ENCODE measurements at places on chromosomes 3 and 15. TPM values are rescaled to one million over a fixed set of nuclear protein-coding genes. Genes with fewer than 3 reads are reported as not detected.

Gene GOLGA8Q
- total RNA-seq: 0.08 TPM

Gene IL5RA
- not detected for total RNA-seq

Gene IL12A
- total RNA-seq: 0.49 TPM

Gene TGM4
- 0.05 TPM for total RNA-seq

Gene PRTG
- total RNA-seq: 12.5 TPM

Gene TMEM108
- total RNA-seq: not detected

Gene BRK1
- 169 TPM for total RNA-seq

Gene C2CD4A
- total RNA-seq: 0.02 TPM

Gene NDN
- total RNA-seq: not detected

Gene ZNF80
- total RNA-seq: not detected

Gene PPP1R14D
- 0.28 TPM for total RNA-seq

Gene PDE12
- 15.4 TPM for total RNA-seq

Gene DCLK3
- total RNA-seq: not detected

Gene STRIT1
- total RNA-seq: not detected

Gene ZNF860
- total RNA-seq: 1.0 TPM

Gene DNASE1L3
- total RNA-seq: 0.11 TPM

Gene SRGAP3
- total RNA-seq: 0.31 TPM

Gene PRICKLE2
- total RNA-seq: 2.6 TPM

Gene NFKBIZ
- 7.8 TPM for total RNA-seq

Gene CALML4
- 6.9 TPM for total RNA-seq

Gene CAMK2N2
- total RNA-seq: 1.1 TPM

Gene EXD1
- total RNA-seq: not detected

Gene IL17RE
- 1.0 TPM for total RNA-seq

Gene RPN1
- total RNA-seq: 170 TPM

Gene LIPC
- total RNA-seq: 0.16 TPM

Gene ALDH1L1
- total RNA-seq: 0.19 TPM

Gene MYRIP
- total RNA-seq: not detected

Gene TRPM1
- total RNA-seq: not detected

Gene NEK4
- total RNA-seq: 13.5 TPM

Gene GRAMD2A
- 0.13 TPM for total RNA-seq

Gene ATP13A5
- total RNA-seq: not detected

Gene LRRC31
- total RNA-seq: not detected

Gene FGF12
- 0.38 TPM for total RNA-seq

Measured in A549 treated with DMSO at 1 μM for 4 hours (cell line).